ENCODE measurements at places on chromosomes 6 and 20. TPM values are rescaled to one million over a fixed set of nuclear protein-coding genes. Genes with fewer than 3 reads are reported as not detected.

The CCDC170 gene
- total RNA-seq: 0.26 TPM

The TCP11 gene
- total RNA-seq: not detected

The SIRPB2 gene
- total RNA-seq: not detected

The BLCAP gene
- 54.3 TPM for total RNA-seq

GRCh38 chr6:158938811-158939254 lies 61.2 kb downstream of the RSPH3 start:
- H3K27ac ChIP-seq: no peak overlapping the region
- H3K4me3 ChIP-seq: no peak overlapping the region
- H3K27me3 ChIP-seq: no peaks in the 10 kb centered on the region
- peaks cover 3% of the 10 kb centered on the region for H3K36me3 ChIP-seq
- no peaks in the 10 kb centered on the region for H3K4me1 ChIP-seq

GRCh38 chr20:23391707-23392310 lies 29.5 kb downstream of the NAPB start:
- H3K27ac ChIP-seq: no peak overlapping the region
- peak overlapping the region; percentile 67 for H3K4me3 ChIP-seq
- H3K36me3 ChIP-seq: peaks cover 54% of the 10 kb centered on the region
- H3K4me1 ChIP-seq: peaks cover 6% of the 10 kb centered on the region
- DNase-seq: no peak
- H3K27me3 ChIP-seq: no peaks in the 10 kb centered on the region

GRCh38 chr6:80280262-80281010 lies 174.0 kb downstream of the BCKDHB start:
- no peaks in the 10 kb centered on the region for H3K4me1 ChIP-seq
- no peak for DNase-seq
- H3K4me3 ChIP-seq: no peak overlapping the region
- no peaks in the 10 kb centered on the region for H3K36me3 ChIP-seq

DNA sequence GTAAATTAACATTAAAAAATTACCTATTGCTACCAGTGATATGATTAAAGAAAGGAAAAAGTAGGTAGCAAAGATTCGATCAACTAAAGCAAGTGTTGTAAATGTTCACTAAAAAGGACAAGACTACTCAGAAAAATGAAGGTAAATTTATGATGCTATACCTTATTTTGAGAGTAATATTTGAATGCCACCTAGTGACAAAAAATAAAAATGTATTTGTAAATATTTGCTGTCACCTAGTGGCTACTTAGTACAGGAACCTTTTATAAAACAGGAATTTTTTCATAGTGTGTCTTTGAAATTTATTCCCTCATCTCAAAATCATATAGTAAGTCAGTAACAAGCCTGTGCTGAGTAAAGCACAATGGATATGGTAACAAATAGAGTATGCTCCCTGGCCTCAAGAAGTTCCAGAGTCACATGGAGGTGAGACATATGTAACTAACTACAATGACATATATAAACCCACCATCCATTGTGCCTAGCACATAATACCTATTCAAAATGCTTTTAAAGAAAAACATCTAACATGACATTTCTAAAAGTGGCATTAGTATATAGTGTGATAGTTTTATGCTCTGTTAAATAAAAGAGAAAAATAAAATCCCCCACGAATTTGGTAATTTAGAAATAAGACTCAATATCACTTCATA lies 193.1 kb upstream of the SIM1 start:
- H3K27me3 ChIP-seq: no peaks in the 10 kb centered on the region
- no peaks in the 10 kb centered on the region for H3K36me3 ChIP-seq
- DNase-seq: no peak
- H3K4me1 ChIP-seq: peaks cover under 1% of the 10 kb centered on the region
- H3K4me3 ChIP-seq: no peak overlapping the region

DNA sequence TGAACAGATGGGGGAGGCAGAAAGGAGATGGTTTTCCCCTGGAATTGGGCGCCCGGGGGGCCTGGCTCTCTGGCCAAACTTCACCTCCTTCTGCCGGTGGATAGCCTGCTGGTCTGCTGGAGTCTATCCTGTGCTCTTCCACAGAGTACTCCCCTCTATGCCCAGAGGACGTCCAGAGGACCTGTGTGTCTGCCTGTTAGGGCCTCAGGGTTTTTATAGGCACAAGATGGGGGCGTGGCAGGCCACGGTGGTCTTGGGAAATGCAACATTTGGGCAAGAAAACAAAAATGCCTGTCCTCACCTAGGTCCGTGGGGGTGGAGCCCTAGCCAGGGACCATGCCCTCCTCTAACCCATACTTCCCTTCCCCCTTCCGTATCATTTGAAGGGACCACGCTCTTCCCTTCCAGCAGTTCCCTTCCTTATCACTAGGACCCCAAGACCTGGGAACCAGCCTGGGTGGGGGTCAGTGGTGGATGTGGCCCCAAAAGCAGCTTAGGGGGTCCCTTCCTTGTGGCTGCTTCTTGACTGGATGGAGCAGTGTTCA lies 53.6 kb upstream of the ZNF337 start:
- DNase-seq: no peak
- H3K4me3 ChIP-seq: no peak overlapping the region
- H3K27ac ChIP-seq: no peak overlapping the region
- H3K36me3 ChIP-seq: no peaks in the 10 kb centered on the region

DNA sequence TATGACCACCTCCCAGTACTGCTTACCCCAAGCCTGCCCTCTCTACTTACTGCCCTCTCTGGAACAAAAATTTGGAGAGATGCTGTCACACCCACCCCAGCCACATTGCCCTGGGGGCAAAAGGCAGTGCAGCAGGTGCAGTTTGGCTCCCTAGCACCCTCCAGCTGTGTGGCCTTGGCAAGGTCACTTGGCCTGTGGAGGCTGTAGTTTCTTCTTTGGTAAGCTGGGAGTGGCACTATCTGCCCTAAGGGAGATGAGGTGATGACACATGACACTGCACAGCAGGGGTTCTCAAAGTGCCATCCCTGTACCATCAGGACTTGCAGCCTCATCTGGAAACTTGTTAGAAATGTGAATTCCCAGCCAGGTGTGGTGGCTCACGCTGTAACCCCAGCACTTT lies 44.8 kb downstream of the TAF8 start:
- no peak for DNase-seq
- no peaks in the 10 kb centered on the region for H3K36me3 ChIP-seq
- no peak overlapping the region for H3K27ac ChIP-seq
- no peaks in the 10 kb centered on the region for H3K27me3 ChIP-seq
- no peak overlapping the region for H3K4me3 ChIP-seq

DNA sequence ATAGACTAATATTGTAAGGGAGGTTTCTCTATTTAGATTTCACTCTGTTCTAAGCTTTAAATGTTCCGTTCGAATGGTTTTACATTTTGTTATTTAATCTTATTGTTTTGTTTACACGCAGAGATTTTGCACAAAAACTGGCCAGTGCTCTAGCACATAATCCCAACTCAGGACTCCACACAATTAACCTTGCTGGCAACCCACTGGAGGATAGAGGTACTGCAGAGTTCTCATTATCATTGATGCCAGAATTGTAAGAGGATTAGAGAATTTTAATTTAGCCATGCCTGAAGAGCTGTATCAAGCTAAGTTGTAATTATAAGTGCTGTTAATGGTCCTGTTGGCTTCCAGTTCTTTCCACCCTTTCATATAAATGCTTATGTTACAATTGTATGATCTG lies 179.7 kb upstream of the SCGN start:
- H3K27me3 ChIP-seq: no peaks in the 10 kb centered on the region
- no peak overlapping the region for H3K4me3 ChIP-seq
- no peak overlapping the region for H3K27ac ChIP-seq
- DNase-seq: no peak
- H3K4me1 ChIP-seq: no peaks in the 10 kb centered on the region

DNA sequence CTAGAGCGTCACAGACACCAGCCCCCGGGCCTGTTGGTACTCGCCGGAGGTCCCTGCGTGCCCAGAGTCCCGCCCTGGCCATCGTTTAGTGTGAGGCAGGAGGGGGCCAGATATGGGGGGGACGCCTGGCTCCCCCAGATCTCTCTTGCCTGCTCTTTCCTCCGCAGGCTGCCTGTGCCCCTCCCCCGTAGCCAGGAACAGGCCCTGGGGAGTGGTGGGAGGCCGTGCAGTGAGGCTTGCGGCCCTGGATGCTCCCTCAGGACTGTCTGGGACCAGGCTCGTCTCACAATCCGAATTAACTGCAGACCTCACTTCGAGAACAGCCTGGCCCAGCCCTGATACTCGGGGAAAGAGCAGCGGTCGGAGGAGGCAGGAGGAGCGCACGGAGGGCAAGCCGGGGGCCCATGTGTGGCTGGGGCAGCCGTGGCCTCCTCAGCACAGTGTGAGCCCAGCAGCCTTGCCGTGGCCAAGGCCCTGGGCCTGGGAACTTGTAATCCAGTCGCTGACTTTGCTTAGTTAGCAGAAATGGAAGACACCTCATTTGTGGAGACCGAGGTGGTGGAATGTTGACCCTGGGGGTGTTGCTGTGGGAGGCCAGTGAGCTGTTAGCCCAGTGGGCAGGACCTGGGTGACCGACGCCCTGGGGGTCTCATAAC lies 28.7 kb downstream of the FRMD1 start:
- DNase-seq: no peak
- H3K4me1 ChIP-seq: no peaks in the 10 kb centered on the region
- no peaks in the 10 kb centered on the region for H3K27me3 ChIP-seq
- no peak overlapping the region for H3K4me3 ChIP-seq
- no peaks in the 10 kb centered on the region for H3K36me3 ChIP-seq

DNA sequence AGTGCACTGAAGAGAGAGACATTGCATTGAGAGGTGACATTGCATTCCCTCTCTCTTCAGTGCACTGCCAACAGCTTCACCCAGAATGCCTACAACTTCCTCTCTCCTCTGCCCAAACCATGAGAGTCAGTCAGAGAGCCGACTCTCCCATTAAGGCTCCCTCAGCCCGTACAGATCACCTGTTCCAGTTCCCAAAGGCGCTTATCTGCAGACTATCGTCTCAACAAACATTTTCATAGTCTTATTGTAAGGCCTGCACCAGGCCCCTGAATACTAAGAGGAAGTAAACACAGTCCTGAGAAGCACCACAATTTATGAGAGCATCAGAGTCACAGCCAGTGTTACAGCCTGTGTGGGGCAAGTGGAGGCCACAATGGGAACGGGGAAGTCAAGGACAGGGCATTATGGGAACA lies 53.7 kb downstream of the GFOD1 start:
- H3K36me3 ChIP-seq: no peaks in the 10 kb centered on the region
- H3K27ac ChIP-seq: no peak overlapping the region
- DNase-seq: no peak
- no peak overlapping the region for H3K4me3 ChIP-seq
- no peaks in the 10 kb centered on the region for H3K27me3 ChIP-seq

DNA sequence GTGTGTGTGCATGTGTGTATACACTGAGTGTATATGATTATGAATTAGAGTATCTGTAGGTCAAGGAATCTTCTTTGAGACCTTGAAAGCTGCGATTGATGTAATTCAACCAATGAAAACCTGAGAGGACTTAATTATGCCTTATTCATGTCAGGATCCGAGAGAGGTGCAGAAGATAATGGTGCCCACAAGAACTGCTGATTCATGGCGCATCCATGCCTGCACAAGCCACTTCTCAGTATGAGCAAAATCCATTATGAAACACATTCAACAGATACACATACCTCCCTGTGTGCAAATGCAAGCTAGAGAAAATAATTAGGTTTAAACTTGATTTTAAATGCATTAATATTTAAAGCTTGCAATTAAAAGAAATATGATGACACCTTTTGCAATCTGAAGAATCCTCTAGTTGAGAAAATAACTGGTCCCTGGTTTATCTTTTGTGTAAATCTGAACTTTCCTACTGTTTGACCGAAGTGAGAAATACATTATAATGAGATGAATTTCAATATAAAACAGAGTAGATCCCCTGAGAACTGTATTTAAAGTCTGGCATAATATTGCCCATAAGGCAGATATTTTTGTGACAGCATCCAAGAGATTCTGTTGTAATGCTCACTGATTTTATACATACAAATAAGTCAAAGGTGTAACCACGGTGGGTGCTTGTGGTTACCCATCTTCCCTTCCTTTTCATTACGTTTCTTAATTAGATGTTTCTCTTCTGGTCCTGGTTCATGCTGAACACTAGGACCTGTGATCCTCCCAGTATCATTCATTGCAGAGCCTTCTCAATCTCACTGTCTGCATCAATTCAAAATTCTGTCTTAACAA lies 45.6 kb downstream of the LY86 start:
- no peak for DNase-seq
- no peak overlapping the region for H3K27ac ChIP-seq
- no peaks in the 10 kb centered on the region for H3K36me3 ChIP-seq
- H3K27me3 ChIP-seq: no peaks in the 10 kb centered on the region

GRCh38 chr6:131000544-131000943 lies 62.5 kb downstream of the EPB41L2 start:
- peaks cover 12% of the 10 kb centered on the region for H3K4me1 ChIP-seq
- H3K27me3 ChIP-seq: no peaks in the 10 kb centered on the region
- H3K4me3 ChIP-seq: no peak overlapping the region
- no peaks in the 10 kb centered on the region for H3K36me3 ChIP-seq
- no peak overlapping the region for H3K27ac ChIP-seq

DNA sequence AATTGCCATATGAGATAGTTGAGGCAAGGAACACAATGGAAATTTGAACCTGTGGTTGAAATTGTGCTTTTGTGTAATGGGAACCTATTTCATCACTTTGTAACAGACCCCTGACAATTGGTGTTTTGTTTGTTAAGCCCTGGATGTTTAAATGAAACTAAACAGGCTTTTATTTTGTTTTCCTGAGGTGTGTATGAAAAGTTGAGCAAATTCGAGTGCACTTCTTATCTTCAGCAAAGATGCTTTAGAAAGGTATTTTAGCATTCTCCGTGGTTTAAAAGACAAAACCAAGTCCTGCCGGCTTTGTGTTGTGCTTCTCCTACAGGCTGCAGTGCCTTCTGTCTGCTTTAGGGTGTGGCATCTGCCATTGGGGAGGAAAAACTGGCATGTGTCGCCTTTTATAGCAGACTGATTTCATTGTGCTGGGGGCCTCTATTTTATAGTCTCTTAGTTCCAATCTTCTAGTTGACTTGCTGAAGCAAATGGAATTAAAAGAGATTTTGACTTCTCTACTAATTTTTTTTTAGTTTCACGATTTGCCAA lies 2.2 kb upstream of the ARID1B start:
- no peaks in the 10 kb centered on the region for H3K36me3 ChIP-seq
- no peak overlapping the region for H3K27ac ChIP-seq
- H3K4me3 ChIP-seq: peak overlapping the region; percentile 18
- peaks cover 2% of the 10 kb centered on the region for H3K4me1 ChIP-seq

DNA sequence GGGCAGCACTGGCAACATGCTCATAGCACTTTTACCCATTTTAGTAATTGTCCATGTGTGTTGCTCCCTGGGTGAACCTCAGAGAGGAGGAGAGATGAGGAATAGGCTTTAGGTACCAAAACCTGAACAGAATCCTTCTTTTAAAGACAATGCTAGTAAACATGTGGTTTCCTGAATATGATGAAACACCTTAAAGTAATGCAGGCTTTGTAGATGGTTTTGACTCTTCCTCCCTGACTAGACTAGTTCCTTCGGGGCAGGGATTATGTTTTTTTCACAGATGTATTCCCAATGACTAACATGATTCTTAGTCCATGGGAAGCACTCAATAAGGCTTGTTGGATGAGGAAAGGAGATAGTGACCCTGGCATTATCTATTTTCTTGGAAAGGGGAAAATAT lies 367.6 kb upstream of the JAG1 start:
- H3K4me1 ChIP-seq: no peaks in the 10 kb centered on the region
- H3K36me3 ChIP-seq: no peaks in the 10 kb centered on the region
- DNase-seq: no peak
- no peaks in the 10 kb centered on the region for H3K27me3 ChIP-seq

- H3K27ac ChIP-seq: no peak overlapping the region
- DNase-seq: no peak
- H3K4me3 ChIP-seq: no peak overlapping the region
- no peaks in the 10 kb centered on the region for H3K27me3 ChIP-seq
- H3K4me1 ChIP-seq: no peaks in the 10 kb centered on the region
Measured at GRCh38 chr20:56454754-56455153, 13.7 kb upstream of the RTF2 start.

GRCh38 chr20:54292185-54292584 lies 84.3 kb downstream of the PFDN4 start:
- DNase-seq: no peak
- no peak overlapping the region for H3K4me3 ChIP-seq
- H3K27ac ChIP-seq: no peak overlapping the region
- H3K4me1 ChIP-seq: peaks cover 4% of the 10 kb centered on the region

All from H9 (cell line).